ENCODE measurements at places on chromosomes 5 and 9.
A peak's percentile ranks its signal among the peaks of the same experiment; 100 is the strongest.

DNA sequence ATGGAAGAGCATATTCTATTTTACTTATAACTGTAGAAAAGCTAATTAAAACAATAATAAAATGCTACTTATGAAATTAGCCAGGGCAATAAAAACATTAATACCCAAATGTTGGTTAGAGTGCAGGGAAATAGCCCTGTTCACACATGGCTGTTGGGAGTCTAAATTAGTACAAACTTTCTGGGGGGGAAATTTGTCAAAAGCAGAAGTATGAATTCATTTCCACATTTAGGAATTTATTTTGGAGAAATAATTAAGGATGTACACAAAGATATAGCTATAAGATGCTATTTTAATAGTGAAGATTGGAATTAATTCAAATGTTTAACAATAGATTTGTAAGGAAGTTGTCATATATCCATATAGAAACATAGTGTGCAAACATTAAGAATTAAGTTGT is 190.5 kb downstream of the SEC61B start:
- DNase-seq, result no peak

GRCh38 chr5:93034621-93035590 is 546.1 kb downstream of the NR2F1-AS1 start:
- no peak for DNase-seq

- no peak for DNase-seq
Measured at GRCh38 chr5:180718810-180719453, 20.9 kb downstream of the OR2Y1 start.

GRCh38 chr5:66169534-66169933 is 25.4 kb downstream of the SREK1 start:
- no peak for DNase-seq

DNA sequence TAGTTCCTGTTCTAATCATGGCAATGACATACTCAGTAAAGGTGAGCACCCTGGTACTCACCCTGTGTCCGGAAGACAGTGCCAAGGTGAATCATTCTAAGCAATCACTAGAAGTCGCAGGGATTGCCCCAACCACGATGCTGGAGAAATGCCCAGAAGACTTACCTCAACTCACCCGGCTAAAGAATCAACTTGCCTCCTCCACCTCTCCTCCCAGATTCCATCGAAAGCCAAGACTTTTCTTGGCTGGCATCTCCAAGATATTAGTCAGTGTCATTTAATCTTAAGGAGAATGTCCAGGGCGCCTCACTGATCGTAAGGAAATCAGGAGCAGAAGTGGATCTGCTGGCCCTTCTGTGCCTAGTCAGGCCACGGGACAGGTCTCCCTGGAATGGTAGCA is 204.9 kb downstream of the ERCC6L2 start:
- DNase-seq, result no peak

DNA sequence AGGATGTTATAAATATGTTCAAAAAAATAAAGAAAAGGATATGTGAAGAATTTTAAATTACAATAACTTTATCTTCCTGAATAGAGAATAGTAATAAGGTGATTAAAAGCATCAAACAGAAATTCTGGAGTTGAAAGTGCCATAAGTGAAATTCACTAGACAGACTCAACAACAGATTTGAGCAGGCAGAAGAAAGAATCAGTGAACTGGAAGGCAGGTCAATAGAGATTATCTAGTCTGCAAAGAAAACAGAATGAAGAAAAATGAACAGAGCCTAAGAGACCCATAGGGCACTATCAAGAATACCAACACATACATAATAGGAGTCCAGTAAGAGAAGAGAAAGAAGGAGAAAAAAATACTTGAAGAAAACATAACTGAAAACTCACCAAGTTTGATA is 162.1 kb downstream of the ROR2 start:
- DNase-seq, result no peak

DNA sequence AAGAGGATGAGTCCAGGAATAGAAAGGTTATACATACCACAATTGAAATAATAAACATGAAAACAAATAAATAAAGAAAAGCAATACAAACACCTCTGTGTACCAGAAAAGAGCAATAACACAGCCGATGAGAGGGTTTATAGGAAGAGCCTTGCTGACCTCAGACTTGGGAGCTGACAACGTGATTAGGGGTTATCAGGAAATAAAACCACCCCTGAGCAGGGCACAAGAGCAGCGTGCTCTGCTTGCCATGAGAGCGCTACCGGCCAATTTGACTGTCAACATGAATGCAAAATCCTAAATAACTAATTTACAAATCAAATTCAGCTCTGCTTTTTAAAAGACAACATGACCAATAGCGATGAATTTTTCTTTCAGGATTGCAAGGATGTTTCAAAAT is 2.6 kb upstream of the FREM1 start:
- DNase-seq, result no peak

- DNase-seq, result no peak
Measured at GRCh38 chr5:119864286-119864685, 234.9 kb downstream of the FAM170A start.

- DNase-seq, result peak; percentile 30
Measured at GRCh38 chr5:39716532-39717028, 291.8 kb upstream of the DAB2 start.

DNA sequence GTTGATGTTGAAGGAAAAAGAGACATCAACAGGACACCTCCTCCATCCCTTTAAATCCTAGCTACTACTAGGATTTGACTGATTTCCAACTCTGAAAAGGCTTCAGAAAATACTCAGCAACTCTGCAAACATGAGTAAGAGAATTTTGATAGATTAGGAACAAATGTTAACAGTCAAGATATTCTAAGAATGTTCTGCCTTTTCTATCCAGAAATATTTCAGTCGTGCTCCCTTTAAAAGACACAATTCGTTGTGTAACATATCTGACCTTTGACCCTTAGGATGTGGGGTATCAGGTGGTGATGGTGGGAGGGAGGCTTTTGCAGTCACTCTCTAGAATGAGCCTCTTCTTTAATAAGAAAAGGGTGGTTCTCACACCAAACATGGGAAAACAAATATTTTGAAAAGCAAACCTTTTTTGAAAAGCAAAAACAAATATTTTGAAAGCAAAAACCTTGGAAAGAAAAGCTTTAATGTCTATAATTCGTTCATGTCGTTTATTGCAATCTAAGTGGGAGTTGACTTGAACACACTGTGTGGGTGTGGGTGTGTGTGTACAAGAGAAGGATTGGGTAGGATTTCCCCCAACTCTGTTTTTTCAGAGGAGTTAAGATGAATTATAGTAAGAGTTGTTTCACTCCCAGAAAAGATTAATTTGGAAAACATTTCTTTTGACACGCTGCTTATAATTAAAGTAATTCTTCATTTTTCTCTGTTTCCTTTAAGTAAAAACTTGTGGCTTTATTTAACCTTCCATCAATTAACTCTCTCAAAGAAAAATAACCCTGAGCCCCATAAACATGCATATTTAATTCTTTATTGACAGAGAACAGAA is 152.8 kb downstream of the TMEM167A start:
- no peak for DNase-seq

DNA sequence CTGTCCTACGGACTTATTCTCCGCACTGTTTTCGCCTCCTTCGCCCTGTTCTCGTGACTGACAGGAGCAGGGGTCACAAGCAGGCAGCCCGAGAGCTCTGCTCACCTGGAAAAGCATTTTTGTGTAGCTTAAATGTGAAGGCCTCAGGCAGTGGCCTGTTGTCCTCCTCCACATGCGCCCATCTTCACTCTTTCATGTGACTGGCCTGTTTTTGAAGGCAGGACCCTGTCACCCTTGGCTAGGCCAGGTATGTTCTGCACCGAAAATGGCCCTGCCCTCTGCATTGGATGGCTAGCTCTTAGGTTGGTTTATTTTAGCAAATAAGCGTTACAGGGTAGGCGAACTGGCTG is 614 bp upstream of the CPLANE1 start:
- no peak for DNase-seq

DNA sequence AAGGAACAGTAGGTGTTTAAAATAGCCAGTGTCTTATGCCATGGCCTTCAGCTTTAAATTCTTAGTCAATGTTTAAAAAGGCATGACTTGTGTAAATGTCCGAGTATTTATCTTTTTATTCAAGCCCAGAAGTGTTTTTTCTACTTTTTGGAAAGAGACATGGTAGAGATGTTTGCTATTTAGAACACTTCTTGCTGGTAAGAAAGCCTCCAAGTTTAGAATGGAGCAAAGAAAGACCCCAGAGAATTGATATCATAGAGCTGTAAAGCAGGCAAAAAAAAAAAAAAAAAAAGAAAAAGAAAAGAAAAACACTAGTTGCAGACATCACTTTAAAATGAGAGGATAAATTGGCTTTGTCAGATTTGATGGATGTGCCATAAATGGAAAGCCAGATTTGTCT is 375.1 kb downstream of the TMEM167A start:
- no peak for DNase-seq

GRCh38 chr5:176531902-176532493 is 5.2 kb downstream of the RNF44 start:
- DNase-seq, result no peak

DNA sequence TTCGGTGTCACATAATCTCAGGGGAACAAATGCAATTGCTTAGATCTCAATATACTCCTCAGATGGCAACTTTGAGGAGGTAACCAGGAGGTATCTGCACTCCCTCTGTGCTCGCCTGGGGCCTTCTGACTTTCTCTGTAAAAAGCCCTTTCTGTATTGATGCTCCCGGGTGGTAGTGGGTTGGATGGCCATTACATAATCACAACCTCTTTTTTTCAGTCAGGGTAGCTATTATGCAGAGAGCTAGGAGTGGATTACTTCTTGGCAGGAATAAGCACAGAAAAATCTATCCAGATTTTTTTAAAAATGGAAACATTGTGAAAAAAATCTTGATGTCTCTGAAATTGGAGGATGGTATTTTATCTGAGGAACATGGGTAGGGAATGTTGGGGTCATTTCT is 116.6 kb downstream of the SH3GL2 start:
- no peak for DNase-seq

DNA sequence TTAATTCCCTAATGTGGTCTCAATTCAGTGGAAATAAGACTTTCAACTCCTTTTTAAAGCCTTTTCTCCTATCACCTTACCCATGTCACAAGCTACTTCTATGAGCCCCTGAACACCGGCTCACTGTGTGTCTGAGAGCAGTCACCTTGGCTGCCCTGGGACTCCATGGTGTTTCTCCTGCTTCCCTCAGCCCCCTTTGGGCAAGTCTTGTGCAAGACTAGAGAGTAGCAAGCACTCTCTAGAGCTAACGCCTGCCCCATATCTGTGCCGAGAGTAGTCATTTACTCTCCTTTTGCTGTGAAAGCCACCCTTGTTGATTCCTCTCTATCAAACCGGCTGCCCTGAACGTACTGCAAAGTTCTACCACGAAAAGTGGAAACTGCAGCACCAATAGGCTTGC is 77.9 kb upstream of the DAB2 start:
- no peak for DNase-seq

DNA sequence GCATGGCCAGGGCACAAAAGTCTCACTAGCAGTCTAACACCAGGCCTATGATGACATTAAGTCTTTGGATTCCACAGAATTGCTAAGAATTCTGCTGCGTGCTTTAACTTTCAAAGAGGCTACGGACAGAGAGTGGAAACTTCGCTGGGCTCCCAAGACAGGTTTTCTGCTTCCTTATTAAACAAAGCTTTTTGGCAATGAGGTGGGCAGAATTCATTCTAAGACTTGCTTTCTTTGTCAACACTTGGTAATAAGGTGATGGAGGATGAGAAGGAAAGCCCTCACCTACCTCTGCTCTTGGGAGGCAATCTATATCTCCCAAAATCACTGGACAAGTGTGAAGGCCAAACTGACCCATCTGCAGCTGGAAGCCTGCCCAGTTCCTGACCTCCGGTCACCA is 231.9 kb downstream of the ATPSCKMT start:
- DNase-seq, result no peak

GRCh38 chr5:147860641-147861025 is 17.9 kb upstream of the SCGB3A2 start:
- DNase-seq, result no peak

DNA sequence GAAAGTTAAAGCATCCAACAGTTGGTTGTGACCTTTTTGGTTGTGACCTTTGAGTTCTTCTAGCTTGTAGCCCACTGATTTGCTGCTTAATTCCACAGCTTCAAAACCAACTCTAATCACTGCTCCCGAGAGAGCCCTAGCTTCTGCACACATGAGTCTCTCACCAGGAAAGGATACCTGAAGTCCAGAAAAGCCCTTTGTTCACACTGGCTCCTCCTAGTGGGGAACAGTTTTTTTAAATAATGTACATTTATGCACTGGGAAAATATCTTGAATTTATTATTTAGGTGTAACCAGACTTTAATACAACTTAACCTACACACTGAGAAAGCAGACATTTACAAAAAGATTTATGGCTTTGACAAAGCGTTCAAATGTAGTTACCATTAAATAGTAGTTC is 120.2 kb upstream of the CCDC152 start:
- no peak for DNase-seq

DNA sequence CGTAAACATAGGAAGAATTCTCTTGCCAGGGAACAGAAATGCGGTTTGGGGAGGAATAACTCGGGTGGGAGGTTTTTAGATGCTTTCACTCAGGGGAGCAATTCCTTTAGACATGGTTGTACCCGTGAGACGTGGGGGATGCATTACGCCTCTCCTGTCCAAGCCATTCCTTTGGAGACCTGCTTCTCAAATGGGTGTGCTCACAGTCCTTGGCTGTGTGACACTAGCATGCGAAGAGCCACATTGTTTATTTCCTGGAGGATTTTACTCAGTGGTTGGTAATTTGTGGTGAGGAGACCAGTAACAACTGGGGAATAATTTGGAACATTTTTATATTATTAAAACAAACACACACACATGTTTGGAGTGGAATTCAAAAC is 18.5 kb downstream of the COL15A1 start:
- DNase-seq, result no peak

- DNase-seq, result no peak
Measured at GRCh38 chr9:9275601-9276000, 1337.2 kb downstream of the PTPRD start.

DNA sequence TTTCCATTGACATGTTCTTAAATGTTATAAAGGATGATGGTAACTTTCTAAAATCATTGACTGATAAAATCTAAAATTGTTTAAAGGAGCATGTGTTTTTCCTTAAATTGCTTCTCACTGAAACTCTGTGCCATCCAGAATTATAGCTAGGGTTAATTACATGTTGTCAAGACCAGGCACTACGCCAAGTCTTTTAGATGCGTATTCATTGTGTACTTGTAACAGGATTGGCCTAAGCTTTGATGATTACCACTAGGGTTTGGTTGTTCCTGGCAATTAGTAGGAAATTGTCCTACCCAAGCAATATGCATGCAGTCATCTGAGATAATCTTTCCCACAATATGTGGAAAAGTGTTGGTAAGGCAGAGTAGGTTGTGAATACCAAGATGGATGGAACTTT is 43.8 kb downstream of the PRKACG start:
- no peak for DNase-seq

- no peak for DNase-seq
Measured at GRCh38 chr5:93019896-93020295, 561.1 kb downstream of the NR2F1-AS1 start.

DNA sequence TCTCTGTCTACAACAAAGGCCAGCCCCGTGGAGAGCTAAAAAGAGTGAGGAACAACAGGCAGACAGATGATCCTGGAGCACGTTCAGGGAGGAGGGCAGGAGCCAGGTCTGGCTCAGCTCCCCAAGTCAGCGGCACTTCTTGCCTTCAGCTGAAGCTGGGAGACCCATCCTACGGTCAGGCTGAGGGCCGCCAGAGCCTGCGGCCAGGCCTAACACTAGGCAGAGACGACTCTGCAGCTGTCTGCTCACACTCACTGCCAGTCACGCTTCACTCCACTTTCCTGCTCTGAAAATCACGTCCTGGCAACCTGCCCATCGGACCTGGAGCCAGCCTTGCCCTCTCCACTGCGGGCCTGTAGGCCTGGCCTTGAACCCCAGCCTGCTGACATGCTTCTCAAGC is 160.9 kb upstream of the LHFPL2 start:
- DNase-seq, result no peak

Measured in stimulated activated CD4-positive, alpha-beta T cell treated with anti-CD3 and anti-CD28 coated beads, Interleukin-4, amount 100 ng/mL, for 1 hour (primary cell).